Stimulated activated CD8-positive, alpha-beta memory T cell treated with anti-CD3 and anti-CD28 coated beads, Interleukin-15, amount 100 ng/mL, for 24 hours (primary cell): ENCODE measurements at places on chromosomes 16 and 17.

DNA sequence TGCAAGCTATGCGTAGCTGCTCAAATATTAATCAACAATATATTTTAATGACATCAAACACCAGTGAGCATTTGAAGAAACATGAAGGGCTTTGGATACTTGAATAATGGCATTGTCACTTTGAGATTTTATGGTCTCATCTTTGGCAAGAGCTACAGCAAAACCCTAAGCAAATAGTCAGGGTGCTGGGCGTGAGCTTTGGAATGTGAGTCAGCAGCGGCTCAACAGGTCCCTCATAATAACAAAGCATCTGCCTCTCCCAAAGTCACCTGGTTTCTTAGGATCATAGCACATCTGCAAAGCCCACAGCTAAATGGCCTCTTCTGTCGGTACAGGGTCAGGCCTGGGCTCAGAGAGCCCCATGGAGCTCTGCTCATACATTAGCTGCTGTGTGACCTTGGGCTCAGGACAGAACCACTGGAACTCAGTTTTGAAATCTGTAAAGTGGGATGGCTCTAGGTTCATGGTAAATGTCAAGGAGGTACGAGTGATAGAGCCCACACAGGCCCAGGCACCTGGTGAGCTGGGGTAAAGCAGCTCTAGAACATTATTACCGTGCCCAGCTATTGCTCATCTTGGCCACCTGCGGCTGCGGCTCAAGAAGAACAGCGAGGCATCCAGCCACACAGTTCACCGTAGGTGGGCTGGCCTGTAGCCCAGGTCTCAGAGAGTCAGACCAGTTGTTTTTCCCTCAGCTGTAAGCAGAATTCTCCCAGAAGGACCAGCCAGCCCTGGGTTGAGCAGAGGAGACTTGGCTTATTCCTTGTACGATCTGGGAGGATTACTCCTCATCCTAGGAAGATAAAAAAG, 544.5 kb upstream of the CDH11 start:
- no peak for DNase-seq

- no peak for DNase-seq
These were observed 17.7 kb downstream of the KSR1 start for GRCh38 chr17:27473748-27474609.

GRCh38 chr17:10579270-10579669, 29.8 kb upstream of the MYH2 start:
- no peak for DNase-seq

DNA sequence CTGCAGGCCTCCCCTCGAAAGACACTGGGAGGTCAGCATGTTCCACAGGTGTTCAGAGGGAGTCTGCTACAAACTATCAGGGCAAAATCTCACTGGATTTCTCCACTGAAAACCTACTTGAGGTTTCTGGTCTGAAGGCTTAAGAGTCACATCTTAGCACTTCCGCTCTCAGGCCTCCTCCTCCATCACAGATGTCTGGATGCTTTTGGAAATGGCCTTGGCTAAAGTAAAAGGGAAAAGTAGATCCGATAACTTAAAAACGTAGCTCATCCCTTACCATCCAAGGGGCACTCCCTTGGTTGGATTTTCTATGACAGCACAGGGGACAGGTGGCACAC, 14.4 kb downstream of the GINS2 start:
- no peak for DNase-seq

DNA sequence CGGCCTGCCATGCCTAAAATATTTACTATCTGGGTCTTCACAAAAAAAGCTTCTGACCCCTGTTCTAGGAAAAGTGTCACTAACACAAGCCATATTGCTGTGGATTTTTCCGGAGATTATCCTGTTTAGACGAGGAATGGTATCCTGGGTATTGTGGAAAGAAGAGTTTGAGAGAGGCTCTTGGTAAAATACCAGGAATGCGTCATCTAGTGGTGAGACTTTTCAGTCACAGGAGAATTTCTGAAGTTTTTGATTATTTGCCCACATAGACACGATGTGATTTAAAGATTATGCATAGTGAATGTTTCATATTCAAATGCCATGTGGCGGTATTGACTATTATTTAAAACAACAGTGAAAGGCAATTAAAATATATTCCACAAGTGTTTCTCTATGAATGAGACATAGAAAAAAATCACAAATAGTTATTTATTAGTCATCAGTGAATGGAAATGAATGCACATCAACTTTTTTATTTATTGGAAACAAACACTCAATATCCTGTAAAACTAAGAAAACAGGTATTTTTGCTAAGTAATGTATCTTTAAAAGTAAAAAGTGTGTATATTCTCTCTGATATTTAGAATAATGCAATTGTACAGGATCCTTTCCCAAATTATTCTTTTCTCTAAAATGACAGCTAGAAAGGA, 7.8 kb downstream of the KRT28 start:
- DNase-seq = no peak

GRCh38 chr16:19860166-19861041, 24.2 kb downstream of the GPRC5B start:
- no peak for DNase-seq

DNA sequence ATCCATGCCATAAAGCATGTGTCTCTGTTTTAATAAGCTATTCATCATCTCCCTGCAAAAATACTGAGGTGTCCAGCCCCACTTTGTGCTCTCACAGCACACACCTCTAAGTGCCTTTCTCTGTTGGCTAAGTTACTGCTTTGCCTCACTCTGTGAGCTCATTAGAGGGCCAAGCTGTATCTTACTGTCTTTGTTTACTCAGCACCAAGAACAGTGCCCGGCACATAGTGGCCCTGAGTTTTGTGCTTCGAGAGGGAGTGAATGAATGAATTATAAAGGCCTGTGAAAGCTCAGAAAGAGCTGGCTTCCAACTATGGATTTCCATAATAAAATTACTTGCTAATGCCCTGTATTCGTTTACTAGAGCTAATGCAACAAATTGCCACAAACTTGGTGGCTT, 50.2 kb upstream of the NOG start:
- no peak for DNase-seq

- DNase-seq = no peak
These were observed 36.2 kb downstream of the PRMT7 start for GRCh38 chr16:68346892-68347480.

GRCh38 chr16:57373117-57373947, 1.0 kb downstream of the CX3CL1 start:
- DNase-seq = no peak

DNA sequence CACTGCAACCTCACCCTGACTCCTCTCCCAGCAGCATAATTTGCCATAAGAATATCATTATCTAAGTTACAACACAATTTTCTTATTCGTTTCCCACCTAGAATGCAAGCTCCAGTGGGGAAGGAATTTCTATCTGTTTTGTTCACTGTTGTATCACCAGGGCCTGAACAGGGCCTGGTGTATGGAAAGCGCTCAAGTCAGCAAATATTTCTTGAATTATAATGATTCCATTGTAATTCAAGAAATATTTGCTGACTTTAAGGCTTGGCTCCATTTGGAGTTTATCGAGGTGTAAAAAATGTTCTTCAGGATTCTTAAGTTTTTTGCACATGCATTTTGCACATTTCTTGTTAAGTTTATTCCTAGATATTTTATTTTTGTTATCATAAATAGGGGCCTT, 58.4 kb downstream of the RBFOX3 start:
- no peak for DNase-seq

GRCh38 chr17:61496174-61496956, 44.1 kb downstream of the TBX4 start:
- no peak for DNase-seq

DNA sequence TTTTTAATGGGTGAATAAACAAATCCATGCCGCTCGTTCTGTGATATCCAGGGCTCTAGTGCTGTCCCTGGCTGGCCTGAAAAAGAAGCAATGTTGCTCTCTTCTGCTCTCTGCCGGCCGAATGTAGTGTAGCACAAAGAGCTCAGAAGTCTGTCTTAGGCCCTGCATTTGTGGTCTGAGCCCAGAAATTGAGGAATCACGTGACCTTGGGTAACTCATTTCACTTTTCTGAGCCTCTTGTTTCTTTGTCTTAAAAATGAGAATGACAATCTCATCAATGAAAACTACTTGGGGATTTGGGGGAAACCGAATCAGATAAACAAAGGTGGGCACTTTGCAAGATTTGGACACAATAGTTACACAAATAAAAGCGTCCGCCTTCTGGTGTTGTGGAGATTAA, 381.6 kb upstream of the ASIC2 start:
- no peak for DNase-seq

- peak; percentile 7 for DNase-seq
These were observed 57.8 kb upstream of the TEX2 start for GRCh38 chr17:64320613-64321553.

DNA sequence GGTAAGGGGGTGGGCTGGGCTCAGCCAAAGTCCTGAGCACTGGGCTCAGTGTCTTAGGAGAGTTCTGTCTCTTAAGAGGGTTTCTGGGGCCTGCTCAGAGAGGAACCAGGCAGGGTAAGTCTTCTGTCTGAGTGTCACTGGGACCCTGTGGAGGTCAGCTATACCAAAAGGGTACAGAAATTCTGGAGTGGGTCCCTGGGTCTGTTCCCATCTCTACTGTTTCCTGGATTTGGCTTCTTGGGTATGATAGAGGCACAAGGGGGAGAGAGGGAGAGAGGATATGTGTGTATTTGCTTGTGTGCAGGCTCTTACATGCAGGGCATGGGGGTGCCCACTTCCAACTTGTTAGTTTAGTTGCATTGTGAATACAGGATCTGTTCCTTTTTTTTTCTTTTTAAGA, 1.6 kb downstream of the E2F4 start:
- DNase-seq = no peak

DNA sequence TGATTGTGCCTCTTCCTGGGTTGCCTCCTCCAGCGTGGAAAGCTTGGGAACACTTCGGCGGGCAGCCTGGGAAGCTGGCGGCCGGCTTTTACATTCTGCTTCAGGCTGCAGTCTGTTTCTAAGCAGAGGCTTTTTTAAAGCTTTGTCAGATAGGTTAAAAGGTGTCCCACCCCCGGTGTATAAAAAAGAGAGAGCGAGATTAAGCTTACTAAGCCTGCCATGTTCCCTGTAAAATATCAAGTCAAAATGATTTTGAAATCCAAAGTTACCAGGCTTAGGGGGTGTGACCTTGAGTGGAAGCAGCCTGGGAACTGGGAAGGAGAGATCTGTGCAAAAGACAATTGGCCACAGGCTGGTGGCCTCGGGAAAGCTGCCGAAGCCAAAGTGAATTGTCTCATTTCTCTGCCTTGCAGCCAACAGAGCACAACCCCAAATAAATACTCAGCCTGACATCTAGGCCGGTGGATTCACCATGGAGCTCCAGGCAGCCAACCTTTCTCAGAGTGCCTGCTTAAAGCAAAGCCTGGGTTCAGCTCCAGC, 254.5 kb downstream of the FTO start:
- DNase-seq = no peak

DNA sequence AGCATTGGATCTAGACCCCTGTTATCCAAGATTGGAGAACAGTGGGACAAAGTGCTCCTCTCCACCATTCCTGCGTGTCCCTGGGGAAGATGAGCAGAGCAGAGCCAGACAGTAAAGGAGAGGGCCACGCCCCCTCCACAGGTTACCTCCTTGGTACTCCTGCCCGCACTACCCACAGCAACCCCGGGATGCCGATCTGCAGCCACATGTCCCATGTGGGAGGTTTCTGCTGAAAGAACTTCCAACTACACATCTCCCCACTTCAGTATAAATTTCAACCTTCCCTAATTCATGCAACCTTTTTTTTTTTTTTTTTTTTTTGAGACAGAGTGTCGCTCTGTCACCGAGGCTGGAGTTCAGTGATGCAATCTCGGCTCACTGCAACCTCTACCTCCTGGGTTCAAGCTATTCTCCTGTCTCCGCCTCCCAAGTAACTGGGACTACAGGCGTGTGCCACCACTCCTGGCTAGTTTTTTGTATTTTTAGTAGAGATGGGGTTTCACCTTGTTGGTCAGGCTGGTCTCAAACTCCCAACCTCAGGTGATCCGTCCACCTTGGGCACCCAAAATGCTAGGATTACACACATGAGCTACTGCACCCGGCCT, 2.3 kb downstream of the RAB37 start:
- DNase-seq = no peak
